Smooth muscle cell of bladder (primary cell): ENCODE measurements at places on chromosomes 11 and 22. TPM values are rescaled to one million over a fixed set of nuclear protein-coding genes. Genes with fewer than 3 reads are reported as not detected.

The ANKK1 gene
- total RNA-seq = under 0.01 TPM in 1 of 2 replicates, not detected in the other

The YPEL4 gene
- 1.4 and 1.6 TPM in 2 replicates for total RNA-seq

The BTG4 gene
- not detected in 2 replicates for total RNA-seq

The MFNG gene
- 0.09 and 0.14 TPM in 2 replicates for total RNA-seq

The TECTA gene
- total RNA-seq = 0.28 and 0.37 TPM in 2 replicates

The OR51E1 gene
- 0.09 TPM in 1 of 2 replicates, not detected in the other for total RNA-seq

The OR5AP2 gene
- total RNA-seq = not detected in 2 replicates

The PSMC3 gene
- total RNA-seq = 165 and 186 TPM in 2 replicates

The BRSK2 gene
- total RNA-seq = 0.14 and 0.18 TPM in 2 replicates

The SAA4 gene
- not detected in 2 replicates for total RNA-seq

The TBX1 gene
- not detected in 2 replicates for total RNA-seq

The ZBTB16 gene
- 0.09 and 0.71 TPM in 2 replicates for total RNA-seq

The ART5 gene
- total RNA-seq = 0.37 TPM in 1 of 2 replicates, not detected in the other

The SPTBN2 gene
- 0.43 and 1.1 TPM in 2 replicates for total RNA-seq

The CCDC73 gene
- total RNA-seq = not detected in 2 replicates

The LGR4 gene
- 8.1 and 8.7 TPM in 2 replicates for total RNA-seq

The DBX1 gene
- total RNA-seq = not detected in 2 replicates

The POU2AF1 gene
- total RNA-seq = not detected in 2 replicates

The ENTHD1 gene
- total RNA-seq = not detected in 2 replicates

The XBP1 gene
- 206 and 260 TPM in 2 replicates for total RNA-seq

The IGSF22 gene
- total RNA-seq = under 0.01 TPM in 1 of 2 replicates, not detected in the other

The ZDHHC8 gene
- total RNA-seq = 3.1 and 6.3 TPM in 2 replicates

The CLTCL1 gene
- 7.0 and 7.8 TPM in 2 replicates for total RNA-seq

The HBD gene
- not detected in 2 replicates for total RNA-seq

The SERHL2 gene
- 2.9 and 4.4 TPM in 2 replicates for total RNA-seq

The PITPNB gene
- total RNA-seq = 13.4 and 18.5 TPM in 2 replicates

The ACRV1 gene
- not detected in 2 replicates for total RNA-seq

The OR51I1 gene
- total RNA-seq = 0.28 TPM in 1 of 2 replicates, not detected in the other

The CD44 gene
- 225 and 339 TPM in 2 replicates for total RNA-seq

The CYTH4 gene
- total RNA-seq = 0.09 and 0.43 TPM in 2 replicates

The GAS2 gene
- total RNA-seq = 0.65 and 0.85 TPM in 2 replicates

The GRAP2 gene
- under 0.01 TPM in 1 of 2 replicates, not detected in the other for total RNA-seq

The MMP3 gene
- total RNA-seq = 7.5 and 118 TPM in 2 replicates
